ENCODE measurements at places on chromosomes 13 and 19.

DNA sequence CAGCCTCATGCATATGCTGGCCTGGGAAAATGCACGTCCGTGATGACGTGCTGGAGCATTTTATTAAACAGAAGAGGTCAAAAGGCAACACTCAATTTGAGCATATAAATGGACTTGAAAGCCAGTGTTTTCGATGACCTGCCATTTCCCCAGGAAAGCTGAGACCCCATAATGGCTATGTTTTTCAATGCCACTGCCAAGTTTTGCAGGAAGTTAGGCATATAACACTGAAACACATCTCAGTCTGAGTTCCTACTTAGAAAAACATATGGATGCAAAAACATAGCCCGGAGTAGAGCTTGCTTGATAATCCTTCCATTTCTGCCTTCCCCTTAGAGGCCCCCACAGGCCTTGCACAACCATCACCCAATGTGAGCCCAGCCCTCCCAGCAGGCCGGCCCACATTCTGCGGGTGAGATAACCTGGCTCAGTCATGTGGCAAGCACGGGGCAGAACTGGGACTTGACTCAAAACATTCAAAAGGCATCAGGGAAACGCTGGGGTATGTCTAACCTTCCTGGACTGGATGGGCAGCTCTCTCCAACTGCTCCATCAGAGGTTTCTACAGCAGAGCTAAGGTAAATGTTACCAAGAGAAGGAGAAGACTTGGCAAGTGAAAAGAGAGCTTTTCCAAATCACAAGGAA lies 24.9 kb downstream of the EPS15L1 start:
- DNase-seq, result no peak

GRCh38 chr13:99357131-99357596 lies 50.0 kb upstream of the GPR183 start:
- no peak for DNase-seq

DNA sequence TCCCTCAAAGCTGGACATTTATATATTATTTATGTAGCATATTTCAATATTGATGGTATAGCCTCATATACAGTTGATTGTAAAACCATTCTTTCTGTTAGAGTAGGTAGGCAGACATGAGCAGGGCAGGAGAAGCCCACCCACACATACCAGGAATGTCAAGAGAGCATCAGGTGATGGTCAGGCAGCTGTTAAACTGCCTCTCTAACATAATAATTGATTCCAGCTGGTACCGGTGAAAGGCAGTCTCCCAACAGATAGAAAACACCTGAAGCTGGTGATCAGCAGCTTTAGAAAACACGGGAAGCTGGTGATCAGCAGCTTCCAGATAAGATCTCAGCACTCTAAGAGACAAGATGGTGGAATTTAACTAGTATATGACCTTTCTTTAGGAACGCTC lies 132.9 kb downstream of the SLITRK6 start:
- DNase-seq, result peak; percentile 87

DNA sequence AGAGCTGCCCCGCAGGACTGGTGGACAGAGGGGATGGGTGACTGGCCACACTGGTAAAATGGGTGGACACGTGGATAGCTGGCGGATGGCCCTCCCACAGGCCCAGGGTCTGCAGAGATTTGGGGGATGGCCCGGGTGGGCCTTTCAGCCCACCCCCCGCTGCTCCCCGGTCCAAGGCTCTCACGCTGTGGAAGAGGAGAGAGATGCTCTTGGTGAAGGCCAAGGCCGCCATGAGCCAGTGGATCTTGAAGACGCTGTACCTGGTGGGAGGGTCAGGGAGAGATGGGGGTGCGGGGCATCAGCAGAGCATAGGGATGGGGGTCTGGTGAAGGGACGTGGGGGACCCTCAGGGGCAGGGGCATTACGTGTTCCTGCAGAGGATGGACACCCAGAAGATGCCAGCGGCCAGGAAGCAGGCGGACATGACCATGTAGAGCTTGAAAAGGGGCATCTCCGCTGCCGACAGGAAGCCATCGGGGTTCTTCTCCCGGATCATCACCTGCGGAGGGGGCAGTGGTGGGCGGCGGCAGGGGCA lies 4.5 kb downstream of the GPR108 start:
- DNase-seq, result no peak

DNA sequence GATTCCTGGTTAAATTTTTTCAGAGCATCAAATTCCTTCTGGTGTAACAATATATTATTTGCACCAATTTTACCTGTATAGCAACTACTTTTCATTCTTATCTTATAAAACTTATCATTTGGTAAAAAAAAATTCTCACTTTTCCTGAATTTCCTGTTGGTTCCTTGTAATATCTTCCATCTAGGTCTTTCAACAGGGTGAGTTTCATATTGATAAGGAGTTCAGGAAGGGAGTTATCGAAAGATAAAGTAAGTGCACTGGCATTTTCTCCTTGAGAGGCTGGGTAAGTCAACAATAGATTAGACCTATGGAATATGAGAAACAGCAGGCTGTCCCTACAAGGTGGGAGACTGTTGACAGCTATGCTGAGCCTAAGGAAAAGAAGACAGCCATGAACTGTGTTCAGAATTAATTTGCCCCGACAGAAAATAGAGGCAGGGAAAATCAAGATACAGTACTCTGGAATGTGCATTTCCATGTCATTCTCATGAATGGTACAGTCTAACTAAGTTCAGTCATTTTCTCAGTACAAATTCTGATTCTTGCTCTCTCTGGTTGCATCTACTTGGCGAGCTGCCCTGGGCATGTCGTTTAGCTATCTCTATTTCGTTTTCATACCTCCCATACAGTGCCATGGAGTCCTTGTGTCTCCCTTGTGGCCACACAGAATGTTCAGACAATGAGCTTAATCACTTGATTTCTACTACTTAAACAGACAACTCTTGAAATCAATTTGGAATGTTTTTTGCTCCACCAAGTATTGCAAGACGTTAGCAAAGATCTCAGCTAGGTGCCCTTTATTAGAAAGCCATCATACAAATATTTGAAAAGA lies 9.9 kb downstream of the IGFL1 start:
- no peak for DNase-seq

GRCh38 chr19:48629297-48629598 lies 7.9 kb downstream of the DBP start:
- no peak for DNase-seq

DNA sequence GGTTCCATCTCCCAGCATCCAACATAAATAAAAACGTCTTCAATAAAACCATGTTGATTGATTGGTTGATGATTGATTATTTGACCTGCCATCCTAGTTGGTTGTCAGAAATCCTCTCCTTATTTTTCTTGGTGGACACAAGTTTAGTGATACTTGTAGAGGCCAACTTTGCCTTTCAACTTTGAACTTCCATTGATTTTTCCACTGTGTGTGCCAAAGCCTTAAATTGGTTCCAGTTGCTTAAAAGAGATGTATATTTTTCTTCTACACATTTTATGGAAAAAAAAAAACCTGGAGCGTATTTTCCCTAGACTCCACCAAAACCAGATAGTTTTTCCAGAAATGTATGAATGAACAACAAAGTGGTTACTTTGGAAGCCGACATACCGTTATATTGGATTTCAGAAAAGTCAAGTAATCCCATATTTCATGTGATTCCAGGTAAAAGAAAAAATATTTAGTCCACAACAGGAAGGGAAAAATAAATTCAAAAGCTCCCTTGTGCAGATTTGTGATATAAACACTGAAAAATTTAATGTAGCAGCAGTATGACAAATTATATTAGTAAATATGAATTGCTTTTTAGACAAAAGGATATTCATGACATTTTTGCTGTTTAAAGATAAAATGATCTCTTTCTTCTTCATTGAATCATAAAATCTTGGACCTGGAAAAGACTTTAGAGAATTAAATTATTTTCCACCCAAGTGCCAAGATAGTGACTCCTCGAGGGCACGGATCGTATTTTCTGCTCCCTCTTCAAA lies 85.2 kb downstream of the MBNL2 start:
- DNase-seq, result no peak

DNA sequence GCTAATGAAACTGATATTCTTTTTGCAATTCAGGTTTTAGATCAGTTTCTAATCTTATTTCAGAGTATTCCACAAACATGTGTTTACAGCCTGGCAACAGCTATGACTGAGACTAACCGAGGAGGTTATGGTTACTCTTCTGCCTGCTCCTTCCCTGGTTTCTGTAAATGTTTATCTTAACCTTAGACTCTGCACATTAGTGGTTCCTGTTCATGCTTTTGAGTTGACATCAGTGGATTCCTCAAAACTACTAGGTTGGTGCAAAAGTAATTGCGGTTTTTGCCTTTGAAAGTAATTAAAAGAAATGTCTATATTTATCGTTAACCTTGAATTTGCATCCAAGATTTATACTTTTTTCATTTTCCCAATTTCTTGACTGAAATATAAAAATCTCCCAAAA lies 237.0 kb upstream of the TSHZ3 start:
- no peak for DNase-seq

DNA sequence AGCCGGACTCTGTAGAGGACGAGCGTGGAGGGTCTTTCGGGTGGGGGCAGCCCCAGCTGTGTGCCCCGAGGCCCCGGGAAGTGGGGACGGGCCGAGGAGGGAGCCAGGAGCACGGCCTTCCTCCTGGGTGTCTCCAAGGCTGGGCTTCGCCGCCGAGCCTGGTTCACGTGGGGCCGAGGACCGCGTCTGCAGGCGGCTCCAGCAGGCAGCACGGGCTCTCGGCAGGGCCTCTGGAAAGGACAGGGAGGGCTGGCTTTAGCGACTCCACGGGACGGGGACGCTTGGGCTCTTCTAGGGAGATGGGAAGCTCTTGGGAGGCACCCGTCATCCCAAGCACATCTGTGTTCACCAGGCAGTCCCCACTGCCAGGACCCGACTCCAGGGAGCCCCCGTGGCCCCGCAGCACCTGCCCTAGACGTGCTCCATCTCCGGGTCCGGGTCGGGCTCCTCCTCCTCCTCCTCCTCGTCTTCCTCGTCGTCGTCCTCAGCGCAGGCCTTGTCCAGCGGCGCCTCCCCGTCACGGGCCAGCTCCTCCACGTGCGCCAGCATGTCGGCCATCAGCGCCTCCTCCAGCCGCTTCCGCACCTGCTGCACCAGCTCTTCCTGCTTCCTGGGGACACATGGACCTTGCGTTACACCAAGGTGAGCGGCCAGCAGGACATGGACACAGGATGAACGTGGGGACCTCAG lies 9.9 kb upstream of the MEX3D start:
- no peak for DNase-seq

DNA sequence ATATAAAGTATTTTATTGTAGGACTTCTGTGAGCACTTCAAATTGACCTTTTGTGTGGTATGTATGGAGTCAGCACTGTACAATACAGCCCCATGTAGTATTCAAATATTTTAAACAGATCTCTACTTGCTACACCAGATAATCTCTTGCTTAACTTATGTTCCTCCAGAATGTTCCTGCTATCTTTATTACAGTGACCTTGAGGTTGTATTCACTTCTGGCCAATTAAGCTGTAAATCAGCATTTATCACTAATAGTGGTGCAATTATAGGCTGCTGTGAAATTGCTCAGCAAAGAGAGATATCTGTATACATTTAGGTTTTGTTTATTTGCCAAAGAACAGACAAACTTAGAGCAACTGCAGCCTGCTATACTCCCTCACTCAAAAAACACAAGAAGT lies 1218.6 kb downstream of the PCDH17 start:
- DNase-seq, result no peak
